ENCODE measurements at places on chromosomes 12 and 14.
A peak's percentile ranks its signal among the peaks of the same experiment; 100 is the strongest.

DNA sequence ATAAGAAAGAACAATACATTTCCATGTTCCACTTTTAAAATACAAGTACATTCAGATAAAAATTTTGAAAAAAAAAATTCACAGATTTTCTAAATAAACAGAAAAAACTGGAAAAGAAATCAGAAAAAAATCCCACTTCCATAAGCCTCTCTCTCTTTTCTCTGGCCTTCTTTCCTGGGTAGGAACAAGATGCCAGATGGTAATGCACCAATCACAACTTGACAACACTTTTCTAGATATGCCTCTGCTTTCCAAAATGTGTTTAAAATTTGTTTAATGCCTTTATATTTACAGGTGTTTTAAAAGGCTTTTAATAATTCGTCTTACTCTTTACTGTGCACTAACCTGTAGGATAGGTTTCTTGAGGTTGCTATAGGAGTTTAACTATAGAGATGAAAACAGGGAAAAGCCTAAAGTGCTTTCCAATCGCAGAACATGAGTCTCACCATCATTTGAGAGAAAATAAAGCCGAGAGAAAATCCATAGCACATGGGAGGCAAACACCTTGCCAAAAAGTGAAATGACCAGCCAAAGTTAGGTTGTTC is 74.2 kb downstream of the TMTC1 start:
- no peak for DNase-seq

DNA sequence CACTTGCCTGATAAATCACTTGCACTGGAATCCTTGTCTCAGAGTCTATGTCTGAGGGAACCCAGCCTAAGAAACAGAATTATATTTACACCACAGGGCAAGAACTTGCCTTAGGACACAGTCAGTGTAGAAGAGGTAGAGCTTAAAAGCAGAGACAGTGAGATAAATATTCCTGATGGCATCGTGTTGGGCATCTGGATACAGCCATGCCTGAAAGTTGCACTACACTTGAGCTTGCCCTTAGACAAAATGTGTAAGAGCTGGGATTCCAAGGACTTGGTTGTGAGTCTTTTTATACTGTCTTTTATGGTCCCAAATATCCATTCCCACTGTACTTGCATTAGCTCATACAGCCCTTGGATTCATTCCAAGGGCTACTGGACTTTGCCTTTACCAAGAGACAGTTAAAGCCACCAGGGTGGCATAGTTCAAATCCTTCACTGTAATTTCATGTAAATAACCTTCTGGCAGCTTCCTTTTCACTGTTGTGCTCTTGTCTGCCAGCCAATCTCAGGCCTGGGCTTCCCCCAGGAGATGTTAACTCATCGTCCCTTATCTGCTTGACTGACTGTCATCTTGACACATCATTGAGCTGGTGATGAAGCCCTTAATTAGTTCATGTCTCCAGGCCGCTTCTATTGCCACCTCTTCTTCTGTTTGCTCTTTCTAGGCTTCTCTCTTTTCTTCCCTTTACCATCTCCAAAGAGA is 577.9 kb upstream of the TBX3 start:
- no peak for DNase-seq

- no peak for DNase-seq
Observed at GRCh38 chr14:99123208-99123870, 148.7 kb downstream of the BCL11B start.

- no peak for DNase-seq
Observed at GRCh38 chr12:42744539-42745182, 155.1 kb upstream of the PRICKLE1 start.

GRCh38 chr12:99067171-99067785 is 422.2 kb downstream of the APAF1 start:
- no peak for DNase-seq

- peak; percentile 37 for DNase-seq
Observed at GRCh38 chr12:50765095-50765911, 1.4 kb downstream of the ATF1 start.

DNA sequence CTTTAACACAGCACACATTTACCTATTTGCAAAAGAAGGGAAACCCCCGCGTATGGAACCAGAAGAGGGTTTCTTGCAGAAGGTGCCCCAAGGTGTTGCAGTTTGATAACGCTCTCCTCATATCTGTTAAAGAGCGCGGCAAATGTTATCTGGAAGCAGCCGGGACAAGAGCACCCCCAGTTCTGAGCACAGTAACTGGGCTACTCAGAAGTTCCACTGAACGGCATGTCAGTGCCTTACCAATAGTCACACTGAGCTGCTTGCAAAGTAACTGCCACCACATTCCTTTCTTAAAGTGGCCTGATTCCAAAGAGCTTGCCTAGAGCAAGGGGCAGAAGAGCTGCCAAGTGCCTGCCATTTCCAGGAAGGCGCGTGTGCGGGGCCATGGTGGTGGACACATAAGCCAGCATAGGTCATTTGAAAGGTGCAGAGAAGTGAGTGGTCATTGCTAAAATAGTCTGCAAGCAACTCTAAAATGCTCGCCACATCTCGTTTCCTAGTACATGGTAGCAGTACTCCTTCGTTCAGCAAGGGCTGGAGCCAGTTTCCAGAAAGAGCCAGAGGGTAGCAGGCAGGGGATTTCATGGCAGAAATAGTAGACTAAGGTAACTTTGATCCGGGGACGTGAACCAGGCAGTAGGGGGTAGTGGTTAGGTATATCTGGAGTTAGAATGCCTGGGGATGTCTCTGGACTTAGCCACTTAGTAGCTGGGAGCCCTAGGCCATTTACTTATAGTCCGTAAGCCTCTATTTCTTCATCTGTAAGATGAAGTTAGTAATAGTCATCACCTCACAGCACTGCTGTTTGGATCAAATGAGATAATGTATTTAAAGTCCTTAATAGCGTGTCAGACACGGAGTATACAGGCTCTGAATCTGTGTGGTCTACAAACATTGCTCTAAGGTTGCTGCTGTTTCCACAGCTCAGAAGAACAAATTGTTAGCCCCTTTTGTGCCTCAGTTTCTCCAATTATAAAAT is 37.6 kb downstream of the SPTB start:
- no peak for DNase-seq

DNA sequence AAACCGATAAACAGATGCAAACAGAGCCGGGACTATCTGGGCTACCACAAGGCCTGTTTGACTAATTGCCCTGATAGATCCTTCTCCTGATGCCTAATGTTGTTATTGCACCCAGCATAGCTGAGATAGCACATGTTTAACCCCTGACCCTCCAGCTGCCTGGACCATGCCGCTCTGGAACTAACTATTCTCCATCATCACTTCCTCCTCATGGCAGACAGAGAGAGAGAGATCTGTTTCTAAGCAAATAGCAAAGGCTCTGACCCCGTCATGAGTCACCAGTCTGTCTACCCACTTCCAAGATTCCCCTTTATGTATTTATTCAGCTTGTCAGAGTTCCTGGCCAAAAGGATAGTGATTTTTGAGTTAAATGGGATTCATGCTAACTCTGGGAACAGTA is 58.2 kb upstream of the FLRT2 start:
- no peak for DNase-seq

DNA sequence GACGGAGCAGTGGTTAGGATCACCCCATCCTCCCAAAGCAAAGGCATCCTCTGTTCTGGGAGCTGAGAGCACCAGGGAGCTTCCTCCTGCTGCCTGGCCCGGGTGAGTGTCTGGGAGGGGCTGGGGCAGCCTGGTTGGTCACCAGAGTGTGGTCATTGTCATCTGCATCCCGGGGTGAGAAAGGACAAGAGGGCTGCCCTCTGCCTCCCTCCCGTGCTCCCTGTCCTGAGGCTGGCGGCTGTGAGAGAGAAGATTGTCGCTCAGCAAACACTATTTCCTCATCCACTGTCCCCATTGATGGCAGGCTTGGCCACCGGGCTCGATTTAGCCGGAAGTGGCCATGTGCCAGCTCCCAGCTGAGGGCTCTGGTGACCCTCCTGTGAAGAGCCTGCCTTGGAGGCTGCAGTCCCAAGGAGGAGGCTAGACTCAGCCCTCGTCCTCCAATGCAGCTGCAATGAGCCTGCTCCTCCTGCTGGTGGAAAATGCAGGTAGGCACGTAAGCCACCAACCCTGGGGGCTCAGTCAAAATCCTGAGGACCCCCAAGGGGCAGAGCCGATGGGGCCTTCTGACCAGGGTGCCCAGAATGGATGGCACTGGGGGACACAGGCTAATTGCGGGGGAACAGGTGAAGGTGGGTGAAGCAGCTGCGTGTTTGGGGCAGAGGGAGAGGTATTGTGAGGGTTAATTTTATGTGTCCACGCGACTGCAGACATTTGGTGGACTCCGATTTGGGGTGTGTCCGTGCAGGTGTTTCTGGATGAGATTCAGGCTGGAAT is 155.7 kb downstream of the KIF26A start:
- peak; percentile 17 for DNase-seq

DNA sequence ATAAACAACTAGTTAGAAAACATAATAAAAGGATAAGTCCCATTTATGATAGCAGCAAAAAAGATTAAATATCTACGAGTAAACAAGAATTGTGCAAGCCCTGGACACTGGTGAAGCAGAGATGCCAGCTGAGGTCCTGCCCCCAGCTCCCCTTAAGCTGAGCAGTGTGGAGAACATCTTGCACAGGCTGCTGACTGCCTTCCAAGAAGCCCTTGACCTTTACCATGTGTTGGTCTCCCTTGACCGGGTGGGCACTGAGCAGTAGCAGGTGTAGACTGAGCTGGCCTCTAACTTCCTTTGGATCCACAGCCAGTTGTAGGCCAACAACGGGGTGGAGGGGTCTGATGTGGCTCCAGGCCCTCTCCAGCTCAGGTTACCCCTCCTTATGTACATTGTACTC is 47.7 kb upstream of the PAPLN start:
- no peak for DNase-seq

DNA sequence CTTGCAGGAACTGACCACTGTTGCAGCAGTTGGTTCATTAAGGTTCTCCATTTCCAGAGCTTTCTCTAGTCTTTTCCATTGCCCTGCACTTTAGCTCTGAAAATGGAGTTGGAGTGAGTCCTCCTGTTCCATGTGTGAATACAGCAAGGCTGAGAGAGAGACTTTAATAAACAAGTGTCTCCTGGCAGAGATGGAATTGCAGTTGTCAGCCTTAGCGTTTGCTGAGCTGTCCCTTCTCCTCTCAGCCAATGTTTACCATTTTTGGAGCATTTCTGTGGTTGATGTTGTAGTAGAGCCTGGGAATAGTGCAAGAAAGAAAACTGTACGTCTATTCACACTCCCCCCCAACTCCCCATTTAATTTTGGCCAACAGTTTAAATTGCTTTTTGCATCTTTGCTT is 7.5 kb upstream of the MANSC4 start:
- DNase-seq, result no peak

- DNase-seq, result no peak
Observed at GRCh38 chr14:68808696-68809480, 16.0 kb upstream of the ZFP36L1 start.

- DNase-seq, result no peak
Observed at GRCh38 chr12:121748571-121749265, 36.2 kb downstream of the TMEM120B start.

DNA sequence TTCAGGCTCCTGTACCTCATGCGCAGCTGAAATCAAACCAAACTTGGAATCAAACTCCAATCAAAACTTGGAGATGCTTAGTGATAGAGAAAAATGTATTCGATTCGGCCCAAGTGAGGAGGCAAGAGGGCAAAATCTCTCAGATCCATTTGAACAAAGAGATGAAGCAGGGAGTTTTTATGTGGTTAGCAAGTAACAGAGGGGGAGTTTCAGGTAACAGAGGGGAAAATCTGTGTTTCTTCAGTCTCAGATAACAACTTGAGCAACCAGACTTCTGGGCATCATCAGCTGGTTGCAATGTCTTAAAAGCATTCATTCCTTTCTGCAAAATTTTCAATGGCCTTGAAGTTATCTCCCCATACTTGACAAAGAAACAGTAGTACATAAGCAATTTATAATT is 245.1 kb upstream of the AVPR1A start:
- no peak for DNase-seq

DNA sequence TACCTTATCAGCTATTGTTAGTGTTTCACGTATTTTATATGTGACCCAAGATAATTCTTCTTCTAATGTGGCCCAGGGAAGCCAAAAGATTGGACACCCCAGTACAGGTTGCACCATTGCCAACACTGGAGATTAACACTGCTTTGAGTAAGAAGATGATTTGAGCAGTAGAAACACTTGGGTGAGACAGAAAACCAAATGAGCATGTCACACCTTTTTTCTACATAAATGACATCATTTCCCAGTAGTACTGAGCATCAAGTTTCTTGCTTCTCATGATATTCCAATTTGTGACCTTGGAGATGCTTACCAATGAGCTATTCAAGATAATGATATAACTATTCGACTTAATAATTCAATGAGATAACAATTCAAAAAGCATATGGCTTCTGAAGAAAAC is 140.0 kb downstream of the LLPH start:
- no peak for DNase-seq

DNA sequence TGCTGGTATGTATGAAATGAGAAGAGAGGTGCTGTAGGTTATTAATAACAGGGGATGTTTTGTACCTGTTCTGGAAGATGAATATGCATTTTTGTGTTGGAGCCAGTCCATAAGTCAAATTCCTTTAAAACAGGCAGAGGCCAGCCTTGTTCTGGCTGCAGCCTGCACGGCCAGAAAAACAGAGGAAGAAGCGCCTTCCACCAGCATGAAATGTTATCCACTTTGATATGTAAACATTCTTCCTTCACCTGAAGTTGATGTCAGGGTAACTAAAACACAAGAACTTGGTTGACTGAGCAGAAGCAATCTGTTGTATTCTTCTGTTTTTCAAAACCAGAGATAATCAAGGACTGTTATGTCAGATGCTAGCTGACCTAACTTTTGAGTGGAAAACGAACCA is 237.9 kb upstream of the PLEKHG7 start:
- no peak for DNase-seq

DNA sequence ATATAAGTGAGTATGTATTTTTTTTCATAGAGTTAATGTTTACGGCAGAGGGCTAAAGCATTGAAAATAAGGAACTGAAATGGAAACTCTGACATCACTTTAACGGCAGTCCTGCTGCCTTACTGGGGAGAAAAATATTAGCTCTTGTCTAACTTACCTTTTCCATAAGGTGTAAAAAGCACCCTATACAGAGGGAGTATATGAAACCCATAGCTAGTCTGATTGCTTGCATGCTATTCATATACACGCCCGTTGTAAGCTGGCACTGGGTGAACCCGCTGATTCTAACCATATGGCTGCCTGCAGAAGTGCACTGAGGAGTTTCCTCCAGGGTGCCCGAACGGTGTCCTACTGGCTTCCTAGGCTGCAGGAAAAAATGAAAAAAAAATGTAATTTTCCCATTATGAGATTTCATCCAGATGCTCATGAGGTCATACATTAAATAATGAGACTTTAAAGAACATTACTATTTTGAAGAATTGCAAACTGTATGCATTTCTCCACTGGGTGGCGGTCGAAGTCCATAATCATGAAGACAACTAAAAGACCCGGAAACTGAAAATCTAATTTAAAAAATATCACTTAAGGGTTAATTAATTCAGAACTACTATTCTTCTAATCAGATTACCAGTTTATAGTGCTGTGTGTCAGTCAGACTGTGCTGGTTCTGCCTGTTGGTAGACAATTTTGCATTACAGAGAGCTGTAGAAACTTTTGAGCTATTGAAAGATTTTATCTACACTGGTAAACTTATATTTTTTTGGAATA is 144.7 kb downstream of the ALX1 start:
- DNase-seq, result no peak

Data from activated CD4-positive, CD25-positive, alpha-beta regulatory T cell treated with anti-CD3 and anti-CD28 coated beads, Interleukin-2, amount 50 U/mL, for 72 hours (primary cell).